ENCODE measurements at places on chromosomes 1 and 21.

DNA sequence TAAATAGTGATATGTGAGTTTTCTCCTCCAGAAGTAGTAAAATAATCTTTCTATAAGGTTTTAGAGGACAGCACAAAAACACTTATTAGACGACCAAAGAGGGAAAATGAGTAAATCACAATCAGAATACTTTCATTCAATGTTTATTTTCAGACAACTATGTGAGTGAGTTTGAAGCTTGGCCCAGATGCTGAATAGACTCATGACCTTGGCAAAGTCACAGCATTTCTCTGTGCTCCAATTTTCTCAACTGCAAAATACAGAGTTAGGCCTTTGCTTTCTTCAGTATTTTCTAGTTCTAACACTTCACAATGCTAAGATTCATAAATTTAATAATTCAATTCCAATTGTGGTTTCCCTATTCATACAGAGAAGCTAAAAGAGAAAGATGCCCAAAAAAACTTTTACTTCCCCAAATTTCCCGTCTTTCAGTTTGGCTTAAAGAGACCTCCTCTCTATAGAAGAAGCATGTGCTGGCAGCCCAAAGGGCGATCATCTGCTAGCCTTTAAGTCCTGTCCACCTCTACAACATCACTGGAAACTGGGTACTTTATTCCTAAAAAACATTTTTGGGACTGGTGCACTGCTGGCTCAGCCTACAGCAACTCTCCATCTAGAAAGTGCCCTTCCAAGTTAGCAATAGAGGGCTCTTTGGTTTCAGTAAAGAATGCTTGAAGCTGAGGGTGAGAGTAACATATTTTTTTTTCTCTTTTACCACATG lies 116.8 kb upstream of the GORAB start:
- no peak for DNase-seq

- DNase-seq, result no peak
Measured at GRCh38 chr1:5996641-5997270, 4.5 kb upstream of the NPHP4 start.

DNA sequence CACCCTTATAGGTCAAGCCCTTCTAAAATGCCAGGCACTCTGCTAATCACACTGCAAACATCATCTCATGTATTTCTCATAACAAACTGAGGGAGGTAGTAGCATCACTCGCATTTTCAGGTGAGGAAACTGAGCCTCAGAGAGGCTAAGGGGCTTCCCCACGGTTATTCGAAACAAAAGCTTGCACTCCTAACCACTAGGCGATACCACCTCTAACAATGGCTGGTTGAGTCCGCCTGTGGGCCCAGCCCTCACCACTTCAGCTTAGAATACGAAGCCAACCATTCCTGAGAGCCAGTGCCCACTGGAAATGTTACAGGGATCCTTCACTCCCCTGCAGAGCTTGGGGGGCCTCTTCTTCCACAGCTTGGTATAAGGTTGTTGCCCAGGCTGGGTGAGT lies 65.3 kb upstream of the TENT5C start:
- no peak for DNase-seq

- DNase-seq, result no peak
Measured at GRCh38 chr21:44654576-44655175, at the start of gene KRTAP12-4. TSS of gene KRTAP12-4 (minus strand) at chr21:44654659. CDS start at chr21:44654614, 45 bp downstream.

DNA sequence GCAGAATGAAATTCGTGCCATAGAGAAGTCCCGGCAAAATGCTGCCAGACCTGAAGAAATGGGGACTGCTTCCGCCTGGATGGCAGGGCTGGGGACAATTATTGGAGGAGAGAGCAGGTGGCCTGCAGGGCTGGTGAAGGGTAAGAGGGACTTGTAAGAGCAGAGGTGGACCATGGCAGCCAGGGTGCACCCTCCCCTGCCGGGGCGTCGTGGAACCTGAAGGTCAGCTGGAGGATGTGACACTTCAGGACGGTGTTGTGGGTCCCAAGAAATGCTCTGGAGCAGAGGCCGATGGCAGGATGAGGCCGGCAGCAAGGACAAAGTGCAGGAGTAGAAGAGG lies 40.3 kb downstream of the RIPK4 start:
- DNase-seq, result no peak

- no peak for DNase-seq
Measured at GRCh38 chr1:71676979-71677925, 596.4 kb upstream of the ZRANB2 start.

- no peak for DNase-seq
Measured at GRCh38 chr1:29408831-29409605, 172.7 kb downstream of the PTPRU start.

- DNase-seq, result no peak
Measured at GRCh38 chr21:17185674-17186073, 327.2 kb upstream of the CXADR start.

DNA sequence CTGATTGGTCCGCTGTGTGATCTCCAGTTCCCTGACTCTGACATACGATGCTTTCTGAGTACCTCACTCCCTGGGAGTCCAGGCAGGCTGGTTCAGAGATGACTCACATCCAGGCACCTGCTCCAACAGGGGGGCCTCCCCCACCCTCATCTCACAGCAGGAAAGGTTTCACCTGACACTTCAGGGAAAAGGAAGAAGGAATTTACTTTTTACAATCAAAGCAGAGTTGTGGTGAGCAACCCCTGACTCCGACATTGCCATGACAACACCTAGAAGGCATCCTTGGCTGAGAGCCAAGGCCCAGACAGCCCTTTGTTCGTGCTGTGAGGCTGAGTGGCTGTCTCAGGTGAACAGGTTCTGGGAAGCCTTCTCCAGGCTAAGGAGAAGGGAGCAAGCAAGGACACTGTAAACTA lies 164.6 kb upstream of the GJB5 start:
- DNase-seq, result no peak

GRCh38 chr1:65505547-65506300 lies 85.3 kb downstream of the LEPR start:
- no peak for DNase-seq

- DNase-seq, result no peak
Measured at GRCh38 chr1:57947471-57947870, 523.6 kb upstream of the DAB1 start.

- no peak for DNase-seq
Measured at GRCh38 chr1:60847855-60848582, 234.3 kb upstream of the NFIA start.

DNA sequence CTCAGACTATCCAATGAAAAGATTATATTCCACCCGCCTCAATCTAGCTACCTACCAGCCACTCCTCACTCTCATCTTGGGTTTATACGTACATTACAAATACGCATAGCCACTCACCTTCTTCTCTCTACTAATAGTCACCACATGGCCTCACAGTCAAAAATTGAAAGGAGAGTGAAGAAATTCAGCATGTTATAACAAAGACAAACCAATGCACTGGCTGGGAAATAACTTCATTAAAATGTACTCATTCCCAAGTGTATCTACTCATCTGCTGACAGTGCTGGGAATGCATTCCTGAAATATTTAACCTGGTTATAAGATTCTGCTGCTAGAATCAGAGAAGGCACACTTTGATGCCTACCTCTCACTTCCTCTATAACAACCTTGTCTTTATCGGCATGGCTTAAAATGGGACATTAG lies 6.5 kb downstream of the ZNF644 start:
- DNase-seq, result no peak

- DNase-seq, result no peak
Measured at GRCh38 chr1:66687358-66687757, 64.9 kb upstream of the DYNLT5 start.

DNA sequence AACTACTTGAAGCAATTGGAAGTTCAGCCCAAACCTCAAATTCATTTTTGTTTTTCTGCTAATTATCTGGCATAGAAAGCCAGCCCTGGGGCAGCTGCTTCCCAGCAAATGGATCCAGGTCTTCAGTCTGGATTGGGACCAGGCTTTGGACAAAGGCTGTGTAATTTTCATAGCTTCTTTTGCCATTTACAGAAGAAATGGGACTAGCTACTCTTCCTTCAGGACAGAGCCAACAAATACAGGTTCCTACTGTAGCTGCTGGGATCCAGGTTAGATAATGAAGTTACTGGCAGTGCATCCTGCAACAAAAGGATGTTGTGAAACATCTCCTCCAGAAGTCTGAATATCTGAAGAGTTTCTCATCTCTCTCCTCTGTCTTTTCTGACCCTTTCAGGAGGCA lies 171.5 kb upstream of the CAMK1G start:
- DNase-seq, result no peak

Data from hematopoietic multipotent progenitor cell treated with erythropoietin and hydrocortisone succinate and interleukin-3 and kit ligand, for 6 days (in vitro differentiated cells).